ENCODE measurements at places on chromosomes 13 and 19.
A peak's percentile ranks its signal among the peaks of the same experiment; 100 is the strongest.

DNA sequence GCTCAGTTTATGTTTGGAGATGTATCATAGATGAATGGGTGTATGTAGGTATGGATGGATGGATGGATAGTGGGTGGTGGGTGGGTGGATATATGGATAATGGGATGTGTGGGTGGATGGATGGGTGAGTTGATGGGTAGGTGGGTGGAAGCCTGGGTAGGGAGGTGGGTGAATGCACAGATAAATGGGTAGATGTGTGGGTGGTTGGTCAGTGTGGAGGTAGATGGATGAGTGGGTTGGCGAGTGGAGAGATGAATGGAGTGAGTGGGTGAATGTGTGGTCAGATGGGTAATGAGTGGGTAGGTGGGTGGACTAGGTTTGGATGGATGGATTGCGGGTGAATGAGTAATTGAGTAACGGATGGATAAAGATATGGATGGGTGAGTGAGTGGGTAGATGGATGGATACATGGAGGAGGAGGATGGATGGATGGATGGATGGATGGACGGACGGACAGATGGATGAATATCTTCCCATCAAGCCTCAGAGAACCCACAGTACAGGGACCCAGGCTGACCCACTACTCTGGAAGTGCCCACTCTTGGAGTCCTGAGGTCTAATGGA is 13.4 kb downstream of the MEIS3 start:
- DNase-seq: no peak

- DNase-seq: no peak
Measured at GRCh38 chr13:59663707-59664106, 500.0 kb downstream of the DIAPH3 start.

DNA sequence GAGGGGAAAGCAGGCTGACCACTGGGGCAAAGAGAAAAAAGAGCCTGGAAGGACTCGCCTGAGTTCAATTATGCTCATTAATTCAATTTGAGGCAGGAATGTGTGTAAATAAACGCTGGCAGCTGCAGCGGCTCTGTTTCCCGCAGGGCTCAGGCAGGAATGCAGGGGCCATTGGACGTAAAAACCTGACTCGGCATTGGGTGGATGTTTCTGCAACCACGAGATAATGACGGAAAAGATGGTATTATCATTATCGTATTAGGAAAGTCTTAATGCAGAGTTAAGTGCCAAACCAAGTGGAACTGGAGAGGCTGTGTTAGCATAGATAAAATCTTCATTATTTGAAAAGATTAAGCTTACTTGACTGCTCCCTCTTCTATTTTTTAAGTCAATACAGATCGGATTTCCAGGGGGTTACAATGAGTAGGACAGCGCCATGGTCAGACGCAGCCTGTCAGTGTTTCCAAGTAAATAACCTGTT is 169.8 kb downstream of the SHISA2 start:
- no peak for DNase-seq

GRCh38 chr19:28168557-28168956 is 1044.4 kb downstream of the UQCRFS1 start:
- peak; percentile 42 for DNase-seq

DNA sequence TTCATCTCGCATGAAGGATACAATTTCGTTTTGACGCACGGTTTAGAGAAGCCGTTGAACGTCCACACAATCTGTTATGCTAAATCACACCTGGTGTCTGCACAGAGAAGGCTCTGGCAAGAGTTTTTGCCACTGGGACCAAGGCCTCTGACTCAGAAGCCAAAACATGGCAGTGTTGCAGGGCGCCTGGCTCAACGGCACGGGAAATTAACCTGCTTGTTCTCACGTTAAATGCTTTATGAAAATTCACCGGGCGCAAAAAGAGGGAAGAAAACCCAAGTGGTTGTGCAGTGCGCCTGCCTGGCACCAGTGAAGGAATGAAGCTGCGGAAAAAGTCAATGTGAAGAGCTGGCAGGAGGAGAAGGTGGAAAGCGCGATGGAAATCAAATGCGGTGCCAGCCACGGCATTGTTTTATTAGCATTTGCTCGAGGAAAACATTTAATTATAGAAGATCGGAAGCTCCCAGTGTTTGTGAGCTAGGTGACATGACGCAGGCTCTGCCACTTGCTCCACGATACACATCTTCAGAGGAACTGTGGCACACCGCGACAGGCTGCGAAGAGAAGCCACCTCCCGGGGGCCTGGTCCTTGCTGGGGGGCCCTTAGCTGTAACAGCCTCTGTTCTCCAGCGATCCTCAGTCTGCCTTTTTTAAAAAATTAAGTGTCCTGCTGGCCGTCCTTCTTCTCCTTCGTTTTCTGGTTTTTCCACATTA is 126.2 kb downstream of the ZIC5 start:
- DNase-seq: no peak

- no peak for DNase-seq
Measured at GRCh38 chr13:26255691-26256277, 1.9 kb downstream of the CDK8 start.

DNA sequence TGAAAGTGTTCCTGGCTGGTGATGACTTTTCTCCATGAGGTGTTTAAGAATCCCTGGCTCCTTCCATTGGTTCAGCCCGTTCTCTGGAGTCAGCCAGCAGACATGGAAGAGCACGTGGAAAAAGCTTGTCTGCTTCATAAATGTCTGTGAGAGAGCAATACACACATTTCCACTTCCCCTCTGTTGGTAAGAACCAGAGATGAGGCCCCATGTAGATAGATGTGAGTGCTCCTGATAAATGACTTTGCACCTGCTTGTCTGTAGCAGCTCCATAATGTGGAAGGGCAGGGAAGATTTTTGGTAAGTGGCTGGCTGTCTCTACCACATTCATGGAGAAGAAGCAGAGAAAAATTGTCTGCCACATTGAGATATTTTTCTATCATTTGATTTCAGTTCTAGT is 325.8 kb downstream of the LMO7 start:
- DNase-seq: no peak

DNA sequence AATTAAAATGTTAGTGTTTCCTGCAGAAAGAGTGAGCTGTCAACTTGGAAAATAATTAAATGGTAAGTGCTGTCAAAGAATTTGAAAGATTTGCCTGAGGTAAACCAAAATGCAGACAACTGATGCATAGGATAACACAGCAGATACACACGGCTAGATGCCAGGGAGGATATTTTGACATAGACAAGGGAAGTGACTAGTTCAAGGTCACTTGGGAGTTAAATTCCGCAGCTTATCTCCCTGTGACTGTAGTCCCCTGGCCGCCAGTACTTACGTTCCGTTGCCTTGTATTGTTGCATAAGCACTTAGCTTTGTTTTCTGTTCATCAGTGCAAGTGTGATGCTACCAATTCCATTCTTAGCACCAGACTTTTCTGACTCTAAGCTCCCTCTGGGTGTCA is 247.3 kb upstream of the MAB21L1 start:
- no peak for DNase-seq

DNA sequence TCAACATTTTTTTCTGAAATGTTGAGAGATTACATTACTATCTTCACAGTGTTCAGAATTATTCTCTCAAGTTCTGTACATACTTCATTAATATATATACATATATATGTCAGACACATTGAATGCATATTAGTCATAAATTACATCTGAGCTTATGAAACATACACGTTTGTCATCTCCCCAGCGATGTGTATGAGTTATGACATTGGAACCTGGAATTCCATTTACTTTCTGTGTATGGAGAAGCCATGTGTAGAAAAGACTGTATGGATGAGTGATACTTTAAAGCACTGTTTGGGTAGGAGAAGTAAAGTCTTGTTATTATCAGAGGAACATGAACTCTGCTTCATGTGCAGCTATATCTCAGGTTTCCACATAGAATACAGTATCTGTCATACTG is 167.2 kb downstream of the FGF14 start:
- no peak for DNase-seq

GRCh38 chr19:40601134-40601974 is at the start of gene LTBP4:
Gene LTBP4 (plus strand): TSS chr19:40601369. CDS start chr19:40601388, 19 bp downstream.
- no peak for DNase-seq

- DNase-seq: no peak
Measured at GRCh38 chr19:16506961-16507360, 10.8 kb downstream of the C19orf44 start.

DNA sequence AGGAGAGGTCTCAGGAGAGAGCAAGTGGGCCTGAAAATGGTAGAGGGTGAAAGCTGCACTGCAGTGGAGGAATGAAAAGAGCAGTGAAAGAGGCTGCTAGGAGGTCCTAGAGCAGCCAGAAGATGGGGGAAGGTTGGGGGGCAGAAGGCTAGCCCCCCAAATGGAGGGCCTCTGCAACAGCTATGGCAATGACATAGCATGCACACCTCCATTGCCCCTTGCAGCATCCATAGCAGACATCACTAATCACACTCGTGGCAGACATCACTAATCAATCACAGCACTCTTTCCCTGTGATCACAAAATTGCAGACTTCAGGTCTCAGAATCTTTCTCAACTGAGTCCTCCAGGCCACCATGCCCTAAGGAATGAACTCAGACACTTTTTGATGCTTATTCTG is 21.9 kb downstream of the CCL25 start:
- DNase-seq: no peak

- no peak for DNase-seq
Measured at GRCh38 chr13:79423801-79424642, 18.0 kb upstream of the RBM26 start.

- no peak for DNase-seq
Measured at GRCh38 chr13:66543780-66544179, 686.4 kb downstream of the PCDH9 start.

- DNase-seq: no peak
Measured at GRCh38 chr13:40342901-40343300, 323.5 kb downstream of the FOXO1 start.

- DNase-seq: no peak
Measured at GRCh38 chr13:62139597-62139996, 723.9 kb upstream of the PCDH20 start.

- no peak for DNase-seq
Measured at GRCh38 chr13:111906306-111906705, 160.6 kb upstream of the SOX1 start.

- DNase-seq: no peak
Measured at GRCh38 chr13:80939581-80939980, 598.7 kb upstream of the SPRY2 start.

DNA sequence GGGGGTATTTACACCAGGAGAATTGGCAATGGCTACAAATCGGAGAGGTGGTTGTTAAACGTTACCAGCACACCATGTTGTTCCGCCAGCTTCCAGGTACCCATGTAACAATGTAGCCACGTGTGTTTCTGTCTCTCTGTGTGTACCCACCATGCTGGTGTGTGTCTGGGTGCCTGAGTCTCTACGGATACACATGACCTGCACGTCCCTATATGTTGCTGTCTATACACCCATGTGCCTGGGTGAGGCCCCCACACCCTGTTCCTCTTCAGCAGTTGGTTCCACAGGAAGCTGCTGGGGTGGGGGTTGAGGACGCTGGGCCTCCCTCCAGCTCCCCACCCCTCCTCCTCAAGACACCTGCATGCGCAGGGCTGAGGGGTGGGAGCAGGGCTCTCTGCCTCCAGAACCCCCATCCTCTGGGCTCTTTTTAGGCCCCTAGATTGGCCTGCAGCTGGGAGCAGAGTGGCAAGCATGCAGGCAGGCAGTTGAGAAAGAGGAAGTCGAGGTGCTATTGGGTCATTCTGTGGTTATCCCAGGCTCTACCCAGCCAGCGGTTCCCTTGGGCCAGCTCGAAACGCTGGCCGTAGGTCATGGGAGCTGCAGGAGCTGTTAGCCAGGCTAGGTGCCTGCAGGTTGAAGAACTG is at the start of gene ARHGEF18:
Gene ARHGEF18, plus strand, starts transcription at position 351 of the 644 bp plus-strand sequence. CDS start 13,954 bp downstream, outside the sequence.
- DNase-seq: no peak

- DNase-seq: no peak
Measured at GRCh38 chr13:95509521-95510310, 42.8 kb upstream of the CLDN10 start.

GRCh38 chr13:84962141-84962750 is 837.0 kb downstream of the SLITRK6 start:
- DNase-seq: no peak

GRCh38 chr13:75938811-75939560 is 302.9 kb downstream of the LMO7 start:
- no peak for DNase-seq

DNA sequence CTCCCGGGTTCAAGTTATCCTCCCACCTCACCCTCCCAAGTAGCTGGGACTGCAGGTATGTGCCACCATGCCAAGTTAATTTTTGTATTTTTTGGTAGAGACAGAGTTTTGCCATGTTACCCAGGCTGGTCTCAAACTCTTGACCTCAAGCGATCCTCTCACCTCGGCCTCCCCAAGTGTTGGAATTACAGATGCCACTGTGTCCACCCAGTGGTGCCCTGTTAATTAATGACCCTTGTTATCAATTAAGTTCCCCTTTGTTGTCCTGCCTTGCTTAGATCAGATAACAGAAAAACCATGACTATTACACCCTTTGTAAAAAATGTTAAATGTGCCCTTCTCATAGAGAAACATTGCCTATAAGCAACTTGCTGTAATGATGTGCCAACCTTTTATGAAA is 34.4 kb upstream of the IGFL1 start:
- no peak for DNase-seq

GRCh38 chr19:16077984-16078758 is 1.9 kb downstream of the TPM4 start:
- peak; percentile 92 for DNase-seq
